ENCODE measurements at places on chromosomes 1 and 21.
A peak's percentile ranks its signal among the peaks of the same experiment; 100 is the strongest.

- no peak for DNase-seq
These were observed 66.3 kb downstream of the CACHD1 start for GRCh38 chr1:64535938-64536835.

DNA sequence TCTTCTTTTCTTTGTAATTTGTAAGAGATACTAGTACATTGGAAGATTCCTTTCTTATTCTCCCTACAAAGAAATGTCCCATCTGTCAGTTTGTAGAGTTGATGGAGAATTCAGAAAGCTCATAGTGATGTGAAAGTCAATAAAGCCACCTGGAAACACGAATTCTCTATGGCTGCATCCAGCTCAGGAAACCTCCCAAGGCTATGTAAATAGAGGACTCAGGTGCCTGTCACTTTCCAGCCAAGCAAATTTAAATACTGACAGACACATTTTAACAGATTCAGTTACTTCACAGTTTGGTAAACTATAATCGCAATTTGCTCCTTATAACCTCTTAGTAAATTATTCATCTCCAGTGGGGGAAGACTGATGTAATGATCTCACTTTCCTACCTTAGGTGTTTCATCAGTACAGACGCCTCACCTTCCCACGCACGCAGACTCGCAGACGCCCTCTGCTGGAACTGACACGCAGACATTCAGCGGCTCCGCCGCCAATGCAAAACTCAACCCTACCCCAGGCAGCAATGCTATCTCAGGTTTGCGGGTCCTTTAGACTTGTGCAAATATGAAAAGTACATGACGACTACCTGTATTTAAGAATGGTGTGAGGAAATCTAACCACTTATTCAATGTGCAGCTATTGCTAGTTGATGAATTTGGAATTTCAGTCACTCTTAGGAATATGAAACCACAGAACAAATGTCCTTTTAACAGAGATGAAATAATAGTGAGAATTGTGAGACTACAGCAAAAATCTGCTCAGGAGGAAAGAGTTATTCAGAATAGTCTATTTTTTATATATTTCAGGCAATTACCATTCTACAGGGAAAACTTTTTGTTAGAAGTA lies 60.6 kb downstream of the PTPRC start:
- DNase-seq, result peak; percentile 80

DNA sequence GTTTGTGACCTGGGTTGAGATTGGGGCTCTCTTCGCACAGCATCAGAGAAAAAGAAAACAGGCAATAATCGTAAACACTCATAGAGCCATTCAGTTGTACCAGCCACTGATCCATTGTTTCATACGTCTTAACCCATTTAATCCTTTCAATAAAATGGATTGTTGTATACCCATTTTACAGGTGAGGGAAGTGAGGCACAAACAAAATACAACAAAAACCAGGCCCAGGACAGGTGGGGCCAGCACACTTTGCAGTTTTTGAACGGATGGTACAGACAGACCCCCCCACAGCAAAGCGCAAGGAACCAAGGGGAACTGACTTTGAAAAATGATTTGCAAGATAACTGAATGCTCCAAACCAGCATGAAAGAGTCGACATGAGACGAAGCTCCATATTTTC lies 4.3 kb upstream of the FHAD1 start:
- DNase-seq, result no peak

DNA sequence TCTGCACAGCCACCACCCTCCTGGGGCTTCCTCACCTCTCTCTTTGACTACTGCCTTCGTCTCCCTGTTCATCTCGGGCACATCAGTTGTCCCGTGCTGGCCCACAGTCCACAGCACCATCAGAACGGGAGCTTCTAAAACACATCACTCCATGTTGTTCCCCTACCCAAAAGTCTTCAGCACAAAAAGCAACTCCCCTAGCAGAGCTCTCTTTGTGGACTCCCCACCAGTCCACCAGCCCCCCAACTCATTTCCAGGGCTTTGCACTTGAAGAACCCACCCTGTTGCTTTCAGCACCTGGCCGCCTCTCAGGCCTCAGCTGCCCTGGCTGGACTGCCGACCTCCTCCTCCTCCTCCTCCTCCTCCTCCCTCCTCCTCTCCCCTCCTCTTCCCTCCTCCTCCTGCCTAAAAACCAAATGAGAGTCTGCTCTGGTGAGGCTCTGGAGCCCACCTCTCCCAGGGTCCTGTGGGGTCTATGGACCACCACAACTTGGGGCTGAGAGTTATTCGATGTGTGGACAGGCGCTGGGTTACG lies 251.2 kb upstream of the VAMP3 start:
- no peak for DNase-seq

- no peak for DNase-seq
These were observed 50.8 kb downstream of the CHD5 start for GRCh38 chr1:6129313-6129712.

- DNase-seq, result no peak
These were observed 1963.0 kb downstream of the NCAM2 start for GRCh38 chr21:22961258-22961657.

- no peak for DNase-seq
These were observed 2.0 kb downstream of the PIK3CD start for GRCh38 chr1:9653491-9654050.

GRCh38 chr1:44497422-44498170 lies 92.5 kb downstream of the RNF220 start:
- no peak for DNase-seq

DNA sequence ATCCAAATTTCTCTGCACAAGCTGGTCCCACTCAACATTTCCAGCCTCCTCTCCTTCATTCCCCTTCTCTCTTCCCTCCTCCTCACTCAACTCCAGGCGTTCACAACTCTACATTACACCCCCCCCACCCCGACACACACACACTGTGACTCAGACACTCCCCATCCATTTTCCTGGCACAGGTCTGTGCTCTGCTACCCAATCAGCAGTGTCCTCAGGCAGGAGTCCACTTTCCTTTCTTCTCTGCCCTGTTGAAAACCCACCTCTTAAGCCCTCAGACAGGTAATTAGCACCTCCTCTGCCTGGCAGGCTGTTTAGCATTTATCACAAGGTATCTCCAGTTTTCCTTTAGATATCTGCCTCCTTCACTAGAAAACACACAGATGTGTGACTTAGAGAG lies 8.8 kb upstream of the LMX1A start:
- no peak for DNase-seq

- no peak for DNase-seq
These were observed 13.8 kb downstream of the USP25 start for GRCh38 chr21:15743593-15743992.

DNA sequence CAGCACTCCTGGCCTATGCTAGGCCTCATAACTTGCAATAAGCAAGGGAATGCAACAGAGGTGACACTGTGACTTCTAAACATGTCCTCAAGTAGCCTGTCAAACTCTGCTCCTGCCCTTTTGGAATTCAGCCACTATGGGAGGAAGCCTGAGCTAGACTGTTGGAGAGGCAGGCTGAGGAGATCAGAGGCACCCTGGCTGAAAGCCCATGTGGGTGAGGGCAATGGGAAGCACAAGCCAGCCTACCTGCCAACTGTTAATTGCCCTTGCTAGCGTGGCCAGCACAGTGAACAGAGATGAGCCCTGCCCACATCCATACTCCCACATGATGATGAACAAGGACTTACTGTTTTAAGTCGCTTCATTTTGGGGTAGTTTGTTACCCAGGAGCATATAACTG lies 17.7 kb downstream of the GNB1 start:
- no peak for DNase-seq

DNA sequence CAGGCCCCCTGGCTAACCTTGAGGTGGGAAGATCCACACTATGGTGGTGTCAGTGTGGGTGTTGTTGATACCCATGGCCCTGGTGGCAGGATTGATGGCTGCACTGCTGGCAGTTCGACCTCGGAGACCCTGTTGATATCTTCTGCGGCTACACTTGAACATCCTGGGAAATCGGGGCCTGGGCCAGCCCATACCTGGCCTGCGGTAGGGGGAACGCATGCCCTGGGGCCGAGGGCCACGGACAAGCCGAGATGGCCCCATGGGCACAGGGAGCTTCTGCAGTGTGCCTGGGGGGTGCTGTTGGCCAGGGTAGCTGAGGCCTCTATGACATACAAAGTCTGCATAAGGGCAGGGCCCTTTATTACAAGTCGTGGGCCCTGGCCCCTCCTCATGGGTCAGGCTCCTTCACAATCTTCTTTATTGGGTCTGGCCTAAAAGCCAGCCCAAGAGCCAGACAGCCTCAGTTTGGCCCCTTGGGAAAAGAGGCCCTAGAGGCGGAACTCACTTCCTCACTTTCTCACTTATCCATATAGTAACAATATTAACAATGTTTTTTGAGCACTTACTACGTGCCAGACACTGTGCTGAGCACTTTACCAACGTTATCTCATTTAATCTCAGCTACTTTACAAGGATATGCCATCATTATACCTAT lies at the start of gene P3R3URF:
P3R3URF (minus strand) TSS at position 278 of the 655 bp plus-strand sequence; CDS start at position 261, 17 bp downstream.
- DNase-seq, result no peak

DNA sequence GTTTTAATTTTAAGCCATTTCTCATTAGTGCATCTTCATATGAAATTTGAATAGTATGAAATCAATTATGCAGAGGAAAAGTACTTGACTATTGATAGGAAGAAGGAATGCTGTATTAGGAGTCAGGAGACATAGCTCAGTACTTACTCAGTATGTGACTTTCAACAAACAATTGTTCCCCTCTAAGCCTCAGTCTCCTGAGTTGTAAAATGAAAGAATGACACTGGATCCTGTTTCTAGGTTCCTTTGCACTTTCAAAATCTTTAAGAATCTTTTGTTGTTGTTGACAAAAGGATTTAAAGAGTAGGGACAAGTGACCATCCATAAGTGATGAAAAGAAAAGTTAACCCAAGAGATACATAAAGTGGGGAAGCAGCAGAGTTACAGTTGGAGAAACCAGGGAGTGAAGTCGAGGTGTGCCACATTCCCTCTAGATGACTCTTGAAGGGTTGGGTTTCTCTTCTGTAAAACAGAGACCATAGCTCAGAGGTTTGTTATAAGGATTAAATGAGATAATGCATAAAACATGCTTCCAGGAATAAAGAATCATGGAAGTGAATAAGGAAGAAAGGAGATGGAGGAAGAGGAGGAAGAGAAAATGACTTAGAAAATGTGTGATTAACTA lies 105.7 kb upstream of the KCNJ15 start:
- no peak for DNase-seq

- no peak for DNase-seq
These were observed 11.1 kb downstream of the PTP4A2 start for GRCh38 chr1:31926853-31927660.

- DNase-seq, result no peak
These were observed 37.8 kb downstream of the CDCP2 start for GRCh38 chr1:54114955-54115354.

- DNase-seq, result no peak
These were observed 37.4 kb downstream of the ACOT11 start for GRCh38 chr1:54585181-54586066.

GRCh38 chr1:25246600-25247023 lies 642 bp downstream of the RSRP1 start:
- peak; percentile 42 for DNase-seq

GRCh38 chr21:46067505-46068201 lies 30.3 kb upstream of the COL6A2 start:
- DNase-seq, result no peak

DNA sequence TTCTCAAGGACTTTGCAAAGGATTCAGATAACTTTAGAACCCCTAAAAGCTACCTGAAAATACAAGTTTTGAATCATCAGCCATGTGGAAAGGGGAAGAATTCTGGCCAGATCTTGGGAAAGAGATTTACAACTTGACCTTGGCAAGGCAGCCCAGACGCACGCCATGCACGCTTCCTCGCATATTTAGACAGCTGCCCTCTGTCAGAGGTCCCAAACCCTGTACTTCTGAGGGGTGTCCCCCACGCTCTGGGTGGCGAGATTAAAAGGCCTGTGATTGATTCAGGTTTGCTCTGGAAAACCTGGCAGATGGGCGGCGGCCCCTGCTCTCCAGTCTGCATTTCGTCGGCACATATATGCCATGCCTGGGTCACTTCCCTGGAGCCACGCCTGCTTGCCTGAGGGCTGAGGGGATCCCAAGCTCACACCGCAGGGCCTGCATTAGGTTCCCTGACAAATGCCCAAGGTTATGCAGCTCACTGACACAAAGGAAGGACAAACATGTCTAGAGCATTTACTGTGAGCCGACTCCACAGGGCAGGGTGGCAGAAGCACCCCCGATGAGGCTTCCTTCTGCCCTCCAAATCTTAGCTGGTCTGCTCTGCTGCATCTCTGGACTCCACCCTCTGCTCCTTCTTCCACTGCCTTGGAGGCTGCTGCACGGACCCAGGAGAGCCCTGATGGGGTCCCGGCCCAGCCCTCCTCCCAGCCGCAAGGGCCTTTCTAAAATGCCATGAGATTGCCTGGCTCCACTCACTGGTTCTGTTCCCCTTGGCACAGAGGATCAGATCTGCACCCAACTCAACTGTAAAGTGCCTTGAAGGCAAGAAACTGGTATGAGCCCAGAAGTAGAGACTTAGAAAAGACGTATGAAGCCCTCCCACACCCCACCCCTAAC lies 103.9 kb downstream of the BCAR3 start:
- DNase-seq, result no peak
